ENCODE measurements at places on chromosomes 11 and 22.

GRCh38 chr11:47886096-47886495 lies 37.9 kb upstream of the NUP160 start:
- DNase-seq = no peak

DNA sequence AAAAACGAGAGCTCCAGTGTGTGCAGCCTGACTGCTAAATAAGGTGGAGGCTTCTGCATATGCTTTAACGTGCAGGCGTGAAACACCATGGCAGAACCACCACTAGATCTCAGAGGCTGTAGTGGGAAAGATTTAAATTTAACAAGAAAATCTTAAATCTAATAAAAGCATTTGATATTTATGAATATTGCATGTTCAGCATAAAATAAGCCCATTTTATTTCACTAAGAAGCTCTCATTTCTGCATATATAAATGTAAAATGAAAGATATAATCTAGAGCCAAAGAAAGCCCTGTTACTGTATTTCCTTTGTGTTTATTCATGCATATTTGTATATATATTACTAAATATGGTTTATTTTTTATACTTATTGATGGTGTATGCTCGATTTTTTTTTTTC lies 188.3 kb downstream of the DDX10 start:
- DNase-seq = no peak

- no peak for DNase-seq
Observed at GRCh38 chr11:119324189-119324588, 7.3 kb upstream of the MCAM start.

DNA sequence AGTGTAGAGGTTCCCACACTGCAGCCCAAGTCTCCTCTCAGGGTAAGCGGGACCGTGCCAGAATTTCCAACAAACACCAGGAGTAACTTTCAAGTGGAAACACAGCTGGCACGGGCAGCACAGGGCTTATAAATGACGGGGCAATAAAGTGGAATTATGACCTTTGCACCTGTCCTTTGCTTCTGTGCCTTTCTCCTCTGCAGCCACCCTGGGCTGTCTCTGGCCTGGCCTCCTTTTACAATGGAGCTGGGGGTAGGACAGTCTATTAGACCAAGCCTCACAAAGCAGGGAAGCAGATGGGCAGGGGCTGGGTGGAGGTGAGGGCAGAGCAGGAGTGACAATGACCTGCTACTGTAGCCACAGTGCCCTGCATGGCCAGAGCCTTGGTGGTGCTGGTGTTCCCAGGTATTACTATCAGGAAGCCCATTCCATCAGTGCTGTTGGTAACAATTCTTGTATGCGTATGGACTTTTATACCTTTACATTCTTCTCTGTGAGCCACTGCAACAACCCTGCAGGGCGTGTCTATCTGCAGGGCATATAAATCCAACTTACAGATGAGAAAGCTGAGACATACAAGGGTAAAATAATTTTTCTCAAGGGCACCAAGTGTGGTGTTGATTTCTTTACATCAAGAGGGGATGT lies 387.8 kb downstream of the CTTN start:
- DNase-seq = no peak

DNA sequence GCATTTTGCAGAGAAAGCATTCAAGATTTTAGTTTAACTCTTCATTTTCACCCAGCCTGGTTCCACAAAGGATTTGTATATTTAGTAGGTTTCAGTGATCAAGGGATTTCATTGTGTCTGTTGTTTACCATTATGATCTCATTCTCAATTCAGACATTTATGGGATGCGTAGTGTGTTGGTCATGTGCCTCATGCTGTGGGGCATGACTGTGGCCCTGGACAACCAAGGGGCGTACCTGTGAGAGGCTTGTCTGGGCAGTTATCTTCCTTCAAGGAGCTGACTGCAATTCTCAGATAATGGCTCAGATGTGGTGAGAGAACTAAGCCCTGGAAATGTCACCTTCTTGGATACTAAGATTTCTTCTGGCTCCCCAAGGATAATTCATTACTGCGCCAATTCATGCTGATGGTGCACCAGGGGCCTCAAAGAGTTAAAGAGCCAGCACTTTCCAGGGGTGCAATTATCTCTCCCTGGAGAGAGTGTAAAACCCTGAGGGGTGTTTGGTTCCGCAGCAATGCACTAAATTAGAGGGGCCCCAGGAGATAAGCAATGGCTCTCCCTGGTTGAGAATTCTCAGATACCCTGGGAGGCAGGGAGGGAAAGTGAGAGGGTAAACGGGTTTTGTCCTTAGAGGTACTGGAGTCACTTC lies 32.2 kb downstream of the SLC6A5 start:
- no peak for DNase-seq

Data from GM12892 (cell line).